SK-MEL-5 (cell line): ENCODE measurements at places on chromosomes 6 and 20.
A peak's percentile ranks its signal among the peaks of the same experiment; 100 is the strongest.

- peak; percentile 57 for DNase-seq
These were observed 63.3 kb upstream of the ZNF133 start for GRCh38 chr20:18224968-18225568.

- DNase-seq: no peak
These were observed 8.7 kb downstream of the CTNNBL1 start for GRCh38 chr20:37702403-37703034.

DNA sequence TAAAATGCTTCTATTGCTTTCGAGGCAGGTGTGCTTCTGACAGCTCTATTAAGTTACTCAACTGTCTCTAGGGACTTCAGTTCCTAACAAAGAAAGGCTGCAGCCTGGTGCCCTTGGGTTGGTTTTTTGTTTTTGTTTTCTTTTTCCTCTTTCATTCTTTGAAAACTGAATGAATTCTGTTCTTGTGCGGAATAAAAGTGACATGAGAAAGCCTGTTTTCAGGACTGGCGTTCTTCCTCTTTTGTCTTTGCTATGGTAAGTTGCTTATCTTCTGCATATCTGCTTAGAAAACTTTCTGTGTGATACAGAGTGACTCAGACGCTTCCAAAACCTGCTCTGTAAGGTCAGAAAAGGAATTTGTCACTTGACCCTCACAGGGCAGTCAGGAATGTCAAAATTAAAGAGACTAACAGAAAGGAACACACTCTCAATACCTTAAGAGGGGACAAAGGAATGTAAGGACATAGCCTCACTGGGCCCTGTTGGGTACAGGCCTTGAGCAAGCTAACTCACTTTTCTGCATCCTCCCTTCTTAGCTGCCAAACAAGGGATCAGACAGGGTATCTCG, 56.2 kb upstream of the NHSL1 start:
- no peak for DNase-seq

GRCh38 chr6:25449774-25450173, 170.6 kb downstream of the CARMIL1 start:
- no peak for DNase-seq

DNA sequence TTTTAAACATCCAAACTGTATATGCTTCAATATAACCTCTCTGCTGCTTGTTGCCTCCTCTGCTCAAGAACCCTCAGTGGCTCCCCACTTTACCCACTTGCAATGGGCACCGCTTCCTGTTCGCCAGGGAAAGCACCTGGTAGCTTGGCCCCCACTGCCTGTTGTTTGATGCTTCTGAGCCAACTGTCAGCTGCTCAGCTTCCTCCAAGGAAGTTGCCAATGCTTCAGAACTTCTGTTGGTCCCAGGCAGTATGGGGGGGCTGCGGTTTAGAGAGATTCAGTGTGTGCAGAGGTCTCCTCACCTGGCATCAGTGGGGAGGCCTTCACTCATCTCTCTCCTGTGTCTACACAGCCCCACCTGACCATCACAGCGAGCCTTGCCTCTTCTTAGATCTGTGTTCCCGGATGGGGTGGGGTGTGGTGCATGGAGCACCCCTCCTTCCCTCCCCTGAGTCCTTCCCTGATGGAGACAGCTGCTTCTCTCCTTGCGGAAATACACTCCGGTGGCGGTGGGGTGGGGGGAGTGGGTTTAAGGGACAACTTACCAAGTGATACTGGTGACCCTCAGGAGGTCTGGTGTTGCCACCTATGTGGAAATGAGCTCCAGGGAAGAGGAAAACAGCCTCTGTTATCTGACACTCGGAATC, 308.1 kb downstream of the CDH26 start:
- no peak for DNase-seq

GRCh38 chr6:85756982-85757381, 114.3 kb upstream of the SYNCRIP start:
- DNase-seq: peak; percentile 40

DNA sequence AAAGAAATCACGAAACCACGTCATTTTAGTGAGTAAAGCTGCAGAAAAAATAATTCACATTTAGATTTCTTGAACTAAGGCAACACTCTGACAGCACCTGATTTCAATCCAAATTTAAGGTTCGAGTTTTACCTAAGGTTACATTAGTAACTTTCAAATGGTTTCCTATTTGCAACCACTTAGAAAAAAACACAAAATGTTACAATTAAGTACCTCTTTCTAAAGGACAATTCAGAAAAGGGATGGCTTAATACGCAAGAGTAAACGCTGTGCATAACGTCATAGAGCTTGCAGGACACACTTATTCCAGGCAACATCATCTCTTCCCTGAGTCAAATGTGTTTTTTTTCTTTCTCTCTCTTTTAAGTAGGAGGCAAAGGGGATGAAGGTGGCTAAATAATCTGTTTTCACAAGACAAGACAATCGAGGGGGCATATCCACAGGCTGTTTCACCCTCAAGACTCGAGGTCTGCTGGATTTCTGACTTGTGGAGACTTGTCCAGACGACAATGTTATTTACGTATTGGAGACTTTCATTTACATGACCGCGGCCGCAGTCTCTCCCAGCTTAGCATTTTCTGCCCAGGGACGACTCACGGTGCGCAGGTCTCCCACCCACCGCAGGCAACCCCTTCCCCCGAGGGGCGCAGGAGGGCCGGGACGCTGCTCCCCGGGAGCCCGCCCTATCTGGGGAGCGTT, 86.0 kb downstream of the SESN1 start:
- peak; percentile 52 for DNase-seq

DNA sequence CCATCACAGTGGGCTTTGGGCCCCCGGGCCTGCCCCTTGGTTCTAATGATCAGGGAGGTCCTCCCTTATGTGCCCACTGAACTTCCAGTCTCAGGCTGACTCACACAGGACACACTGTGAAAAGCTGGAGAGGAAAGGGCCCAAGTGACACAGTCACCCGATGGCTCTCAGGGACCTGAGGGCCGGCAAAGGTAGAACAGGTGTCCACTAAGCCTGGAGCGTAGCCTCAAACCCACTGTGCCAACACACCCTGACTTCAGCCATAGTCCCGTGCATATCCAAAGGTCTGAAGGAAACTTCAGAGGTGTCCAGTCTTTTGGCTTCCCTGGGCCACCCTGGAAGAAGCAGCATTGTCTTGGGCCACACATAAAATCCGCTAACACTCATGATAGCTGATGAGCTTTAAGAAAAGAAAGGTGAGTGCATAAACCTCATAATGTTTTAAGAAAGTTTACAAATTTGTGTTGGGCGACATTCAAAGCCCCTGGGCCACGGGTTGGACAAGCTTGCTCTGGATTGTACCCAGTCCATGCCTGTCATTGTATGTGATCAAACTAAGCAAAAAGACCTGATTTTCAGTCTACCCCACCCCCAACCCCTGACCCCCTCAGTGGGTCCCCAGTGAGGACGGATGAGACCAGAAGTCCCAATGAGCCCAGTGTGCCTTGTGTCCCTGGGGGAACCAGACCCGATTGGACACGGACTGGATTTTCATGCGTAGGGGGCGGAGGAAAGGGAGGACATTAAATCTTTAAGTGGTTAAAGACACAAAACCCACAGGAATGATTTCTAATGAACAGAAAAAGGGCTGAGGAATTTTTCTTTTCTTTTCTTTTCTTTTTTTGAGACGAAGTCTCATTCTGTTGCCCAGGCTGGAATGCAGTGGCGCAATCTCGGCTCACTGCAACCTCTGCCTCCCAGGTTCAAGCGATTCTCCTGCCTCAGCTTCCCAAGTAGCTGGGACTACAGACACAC, 6.1 kb downstream of the RAMACL start:
- no peak for DNase-seq
